C1 segment of cervical spinal cord (tissue), 14 donors: ENCODE measurements at places on chromosomes 2 and 18.

DNA sequence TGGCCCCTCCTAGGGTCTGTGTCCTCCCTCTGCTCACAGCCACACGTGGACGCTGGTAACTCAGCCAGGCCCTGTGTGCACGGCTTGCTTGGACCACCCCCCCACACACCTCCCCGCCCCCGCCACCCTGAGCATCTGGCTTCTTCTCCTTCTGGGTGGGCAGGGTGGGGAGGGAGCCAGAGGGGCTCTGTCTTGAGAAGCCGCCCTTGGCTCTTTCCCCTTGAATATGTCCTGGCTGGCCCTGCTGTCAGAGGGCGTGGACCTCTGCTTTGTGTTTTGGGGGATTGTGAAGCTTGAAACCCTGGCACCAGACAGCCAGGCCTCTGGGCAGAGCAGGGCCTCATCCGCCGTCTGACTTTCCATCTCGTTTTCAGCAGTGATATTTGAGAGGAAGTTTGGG is 72.1 kb downstream of the GLI2 start:
- DNase-seq = no peak

- peak; percentile 95 for DNase-seq
Measured at GRCh38 chr18:70553936-70554260, 265.1 kb downstream of the SOCS6 start.

DNA sequence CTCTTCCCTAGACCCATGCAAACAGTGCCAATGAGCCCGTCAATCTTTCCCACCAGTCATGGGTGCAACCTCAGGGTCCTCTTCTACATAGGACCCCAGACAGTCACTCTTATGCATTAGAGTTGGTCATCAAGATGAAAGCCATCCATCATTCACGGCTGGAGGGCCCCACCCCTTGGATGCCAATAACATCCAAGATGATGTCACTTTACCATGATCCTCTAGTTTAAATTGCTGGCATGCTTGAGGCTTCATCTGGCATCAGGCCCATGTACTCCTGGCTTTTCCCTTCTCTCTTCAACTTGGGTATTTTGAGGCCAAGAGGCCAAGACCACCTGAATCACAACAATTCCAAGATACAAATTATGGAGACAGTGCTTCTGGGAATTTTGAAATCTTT is 91.1 kb upstream of the MAPK4 start:
- DNase-seq = no peak

DNA sequence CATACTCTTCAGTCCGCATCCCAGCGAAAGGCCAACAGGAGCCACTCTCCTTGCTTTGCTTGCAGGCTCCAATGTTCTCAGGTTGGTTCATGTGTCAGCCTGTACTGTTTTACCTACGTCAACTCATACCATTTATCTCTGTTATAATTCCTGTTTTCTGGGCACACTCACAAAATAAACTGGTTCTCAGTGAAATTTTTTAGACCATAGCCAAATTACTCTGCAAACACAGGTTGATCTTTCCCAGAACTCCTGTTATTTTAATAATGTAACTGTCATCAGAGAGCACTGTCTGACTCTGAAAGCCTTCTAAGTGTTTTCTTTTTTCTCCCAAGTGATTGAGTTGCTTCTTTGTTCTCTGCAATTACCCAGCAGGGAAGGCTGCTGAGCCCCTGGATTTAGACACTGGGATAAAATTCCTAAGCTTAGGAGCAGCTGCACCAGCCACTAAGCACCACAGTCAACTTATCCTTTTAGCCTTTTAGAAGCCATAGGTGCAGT is 111.6 kb upstream of the PIEZO2 start:
- no peak for DNase-seq

DNA sequence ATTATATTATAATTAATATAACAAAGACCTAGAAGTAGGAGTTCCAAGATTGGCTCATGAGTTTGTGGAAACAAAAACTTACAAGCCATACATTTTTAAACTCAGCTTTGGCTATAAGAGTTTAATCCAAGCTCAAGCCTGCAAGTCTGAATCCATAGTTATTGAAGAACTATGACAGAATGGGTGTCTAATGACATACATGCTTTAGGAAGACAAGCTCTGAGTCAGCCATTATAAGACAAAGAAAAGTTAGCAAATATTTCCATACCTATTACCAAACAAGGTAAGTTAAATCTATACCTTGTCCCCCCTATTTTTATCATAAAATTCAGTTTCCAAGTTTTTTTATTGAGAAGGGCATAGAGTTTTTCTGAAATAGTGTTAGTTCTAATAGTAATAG is 95.6 kb downstream of the POLR1A start:
- no peak for DNase-seq
